ENCODE measurements at places on chromosomes 2 and 18.

GRCh38 chr2:117856415-117857210 is 42.1 kb downstream of the DDX18 start:
- no peak for DNase-seq

DNA sequence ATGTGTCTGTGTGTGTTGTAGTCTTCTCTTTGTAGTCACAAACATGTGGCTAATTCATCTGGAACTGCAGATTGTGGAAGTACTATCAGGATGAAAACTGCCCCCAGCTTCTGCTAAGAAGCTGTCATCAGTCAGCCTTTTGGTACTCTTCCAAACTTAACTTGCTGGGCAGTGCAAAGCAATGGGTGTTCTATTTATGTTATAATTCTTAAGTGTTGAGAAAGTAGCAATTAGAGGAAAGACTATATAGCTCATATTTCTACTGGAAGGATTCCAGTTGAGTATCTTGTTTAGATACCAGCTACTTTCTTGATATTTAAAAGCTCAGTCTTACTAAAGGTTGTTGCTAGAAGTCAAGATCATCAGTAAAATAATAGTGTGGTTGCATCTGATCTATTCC is 52.1 kb downstream of the SLC38A11 start:
- no peak for DNase-seq

DNA sequence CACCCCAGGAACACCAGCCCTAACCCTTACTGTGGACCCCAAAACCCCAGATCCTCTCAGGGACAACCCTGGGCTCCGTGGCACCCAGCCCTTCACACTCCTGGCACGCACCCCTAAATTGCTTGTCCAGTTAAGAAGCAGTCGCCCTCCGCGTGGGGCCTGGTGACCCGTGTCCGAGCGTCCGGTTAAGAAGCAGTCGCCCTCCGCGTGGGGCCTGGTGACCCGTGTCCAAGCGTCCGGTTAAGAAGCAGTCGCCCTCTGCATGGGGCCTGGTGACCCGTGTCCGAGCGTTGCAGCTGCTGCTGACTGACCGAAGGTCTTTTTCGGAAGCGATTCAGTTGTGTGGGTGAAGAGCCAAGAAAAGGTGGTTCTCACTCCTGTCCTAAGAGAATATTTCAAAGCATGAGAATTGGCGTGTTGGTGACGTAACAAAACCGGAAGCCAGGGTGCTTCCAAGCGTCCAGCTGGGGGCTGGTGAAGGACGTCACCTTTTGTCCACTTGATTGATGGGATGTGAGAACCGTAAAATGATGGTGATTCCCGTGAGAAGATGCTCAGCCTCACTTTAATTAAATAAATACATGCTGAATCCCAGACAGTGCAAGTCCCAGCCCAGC is 70.5 kb downstream of the KCNG2 start:
- DNase-seq = no peak

DNA sequence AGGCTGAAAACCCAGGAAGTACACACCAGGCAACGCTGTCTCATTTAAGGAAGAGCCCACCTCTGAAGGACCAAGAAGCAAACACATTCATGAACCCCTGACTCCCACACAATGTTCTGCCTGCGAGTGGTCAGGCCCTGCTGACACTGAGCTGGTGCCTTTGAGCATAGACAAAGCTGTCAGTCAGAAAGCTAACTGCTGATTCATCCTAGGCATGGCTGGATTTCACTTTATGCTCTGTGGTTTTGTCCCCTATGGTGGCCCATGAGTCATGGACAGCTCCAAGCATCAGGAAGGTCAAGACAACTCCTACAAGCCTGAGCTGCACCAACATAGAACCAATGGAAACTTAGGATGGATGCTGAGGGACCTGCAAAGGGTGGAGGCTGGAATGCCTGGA is 78.9 kb downstream of the UXS1 start:
- DNase-seq = no peak

GRCh38 chr2:50345701-50346591 is 686.0 kb downstream of the NRXN1 start:
- no peak for DNase-seq

DNA sequence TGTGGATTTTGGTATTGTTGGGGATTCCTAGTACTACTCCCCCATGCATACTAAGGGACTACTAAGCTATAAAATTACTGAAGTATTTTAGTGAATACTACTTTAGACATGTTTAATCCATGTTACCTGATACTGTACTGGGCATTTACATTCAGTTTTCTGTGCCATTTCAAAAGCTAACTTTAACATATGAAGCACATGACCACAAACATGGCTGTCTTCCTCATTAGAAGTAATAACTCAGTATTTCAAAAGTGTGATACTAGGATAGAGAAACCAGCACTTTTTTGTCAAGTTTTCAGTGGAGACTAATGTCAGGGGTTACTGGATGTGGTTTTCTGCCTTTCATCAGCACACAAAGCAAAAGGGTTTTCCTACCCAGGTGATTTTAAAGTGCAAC is 27.9 kb downstream of the WDR33 start:
- DNase-seq = no peak

DNA sequence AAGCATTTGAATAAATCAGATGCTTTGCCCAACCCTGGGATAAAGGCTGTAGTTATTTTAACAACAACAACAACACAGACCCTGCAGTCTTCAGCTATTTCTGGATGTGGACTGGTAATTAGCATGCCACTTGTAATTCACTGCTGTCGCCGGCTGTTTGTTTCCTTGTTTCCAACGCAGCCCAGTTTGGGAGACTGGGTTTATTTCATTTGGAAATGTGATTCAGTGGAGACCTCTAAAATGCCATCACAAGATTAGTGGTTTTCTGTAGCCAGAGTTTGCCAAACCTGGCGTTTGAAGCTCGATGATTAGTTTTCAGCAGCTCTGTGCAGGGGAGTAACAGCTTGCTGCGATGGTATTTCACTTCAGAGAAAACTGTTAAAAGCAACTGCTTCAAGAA is 83.5 kb downstream of the LDLRAD4 start:
- no peak for DNase-seq

GRCh38 chr2:100630473-100630977 is 67.7 kb downstream of the PDCL3 start:
- no peak for DNase-seq

DNA sequence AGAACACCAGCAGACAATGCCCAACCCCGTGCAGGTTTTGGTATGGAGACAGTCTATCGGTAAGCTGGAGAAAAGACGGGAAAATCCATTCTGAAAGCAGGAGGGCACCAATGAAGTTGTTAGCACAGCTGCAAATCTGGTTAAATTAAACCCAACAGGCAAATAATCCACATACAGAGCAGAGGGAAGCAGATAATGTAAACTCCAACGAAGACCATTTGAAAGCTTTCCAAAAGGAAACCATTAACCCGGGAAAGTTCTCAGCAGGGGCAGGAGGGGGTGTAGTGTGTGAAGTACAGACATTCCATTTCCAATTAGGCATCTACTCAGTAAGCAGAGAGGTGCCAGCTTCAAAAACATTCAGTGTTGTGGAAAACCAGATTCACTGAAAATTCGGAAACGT is 10.3 kb downstream of the EDAR start:
- no peak for DNase-seq

GRCh38 chr18:74411475-74411874 is 45.6 kb downstream of the DIPK1C start:
- no peak for DNase-seq

Data from CD8-positive, alpha-beta memory T cell (primary cell).